ENCODE measurements at places on chromosomes 7 and 10.

DNA sequence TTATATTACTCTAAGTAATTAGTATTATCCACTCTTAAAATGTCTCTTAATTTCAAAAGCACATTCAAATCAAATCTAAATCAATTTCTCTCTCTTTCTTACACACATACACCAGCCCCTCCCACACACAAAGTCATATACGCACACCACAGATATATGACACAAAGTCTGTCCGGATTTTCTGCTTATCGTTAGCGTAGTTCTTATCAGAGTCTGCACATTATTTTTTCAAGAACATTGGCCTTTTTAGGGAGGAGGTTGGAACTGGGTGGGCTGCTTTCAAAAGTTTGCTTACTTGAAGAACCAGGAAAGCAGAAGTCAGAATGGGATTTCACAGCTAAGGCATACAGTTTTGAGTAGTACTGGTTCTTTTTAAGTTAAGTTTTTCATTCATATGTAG, 387.6 kb upstream of the CHRM2 start:
- no peak for DNase-seq

- DNase-seq, result no peak
Observed at GRCh38 chr10:131638049-131638879, 262.5 kb upstream of the PPP2R2D start.

GRCh38 chr7:148773334-148773733, 74.6 kb downstream of the CUL1 start:
- DNase-seq, result no peak

GRCh38 chr10:35432781-35433338, 96.6 kb downstream of the CCNY start:
- DNase-seq, result peak; percentile 43

DNA sequence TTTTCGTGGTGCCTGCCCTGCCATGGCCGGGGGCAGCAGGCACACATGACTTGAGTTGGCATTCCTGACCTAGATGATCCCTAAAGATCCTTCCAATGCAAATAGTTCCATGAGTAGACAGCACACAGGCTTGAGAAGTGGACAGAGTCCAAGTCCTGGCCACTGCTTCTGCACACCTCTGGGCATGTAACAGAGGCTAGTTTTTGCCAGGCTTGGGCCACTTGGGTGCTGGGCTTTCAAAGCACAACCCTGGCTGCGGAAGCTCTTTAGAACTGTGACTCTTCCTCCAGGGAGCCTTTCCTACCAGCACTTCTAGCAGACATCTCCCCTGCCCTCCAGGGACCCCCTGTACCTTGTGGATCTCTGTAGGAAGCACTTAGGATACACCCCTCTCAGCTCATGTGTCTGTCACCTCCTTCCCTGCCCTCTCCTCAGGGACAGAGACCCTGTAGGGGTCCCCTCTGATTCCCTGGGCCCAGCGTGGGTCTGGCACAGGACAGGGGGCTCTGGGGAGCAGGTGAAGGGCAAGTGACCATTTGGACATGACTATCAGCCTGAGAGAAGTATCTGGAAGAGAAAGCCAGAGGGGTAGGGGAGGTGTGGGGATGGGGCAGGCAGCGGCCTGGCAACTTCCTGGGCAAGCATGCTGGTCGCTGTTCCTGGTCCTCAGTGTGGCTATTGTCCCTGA, 36.2 kb downstream of the ZCCHC24 start:
- no peak for DNase-seq

DNA sequence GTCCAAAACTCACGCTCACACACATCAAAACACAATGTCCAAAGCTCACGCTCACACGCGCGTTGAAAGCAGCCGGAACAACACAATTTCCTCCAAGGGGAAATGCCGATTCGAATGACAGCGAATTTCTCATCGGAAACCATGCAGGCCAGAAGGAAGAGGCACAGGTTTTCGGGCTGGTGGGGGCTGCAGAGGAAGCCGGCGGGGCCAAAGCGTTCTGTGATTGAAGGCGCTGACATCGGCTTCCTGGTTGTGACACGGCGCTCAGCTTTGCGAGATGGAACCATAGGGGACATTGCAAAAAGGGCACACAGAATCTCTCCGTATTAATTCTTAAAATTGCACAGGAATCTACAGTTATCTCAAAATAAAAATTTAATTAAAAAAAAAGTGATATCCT, 61.3 kb downstream of the FOXL3 start:
- no peak for DNase-seq

DNA sequence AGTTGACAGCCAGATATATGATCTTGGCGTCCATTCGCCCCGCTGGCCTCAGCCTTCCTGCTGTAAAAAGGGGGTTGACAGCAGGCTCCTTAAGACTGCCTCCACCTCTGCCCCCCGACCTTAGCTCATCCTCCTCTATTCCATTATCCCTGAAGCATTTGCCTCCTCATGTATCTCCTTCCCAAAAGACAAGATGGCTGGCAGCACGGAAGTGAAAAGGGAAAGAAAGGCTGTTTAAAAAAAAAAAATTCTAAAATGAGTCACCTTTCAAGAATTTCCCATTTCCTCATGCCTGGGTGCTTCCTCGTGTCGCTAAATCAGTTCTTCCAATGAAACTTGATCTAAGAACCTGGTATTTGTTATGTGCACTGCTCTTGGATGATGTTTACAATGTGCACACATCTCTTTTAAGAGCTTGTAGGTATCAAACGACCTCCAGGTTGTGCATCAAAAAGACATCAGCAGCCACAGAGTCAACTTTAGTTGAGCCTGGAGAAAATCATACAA, 1.7 kb downstream of the SCRN1 start:
- peak; percentile 89 for DNase-seq

DNA sequence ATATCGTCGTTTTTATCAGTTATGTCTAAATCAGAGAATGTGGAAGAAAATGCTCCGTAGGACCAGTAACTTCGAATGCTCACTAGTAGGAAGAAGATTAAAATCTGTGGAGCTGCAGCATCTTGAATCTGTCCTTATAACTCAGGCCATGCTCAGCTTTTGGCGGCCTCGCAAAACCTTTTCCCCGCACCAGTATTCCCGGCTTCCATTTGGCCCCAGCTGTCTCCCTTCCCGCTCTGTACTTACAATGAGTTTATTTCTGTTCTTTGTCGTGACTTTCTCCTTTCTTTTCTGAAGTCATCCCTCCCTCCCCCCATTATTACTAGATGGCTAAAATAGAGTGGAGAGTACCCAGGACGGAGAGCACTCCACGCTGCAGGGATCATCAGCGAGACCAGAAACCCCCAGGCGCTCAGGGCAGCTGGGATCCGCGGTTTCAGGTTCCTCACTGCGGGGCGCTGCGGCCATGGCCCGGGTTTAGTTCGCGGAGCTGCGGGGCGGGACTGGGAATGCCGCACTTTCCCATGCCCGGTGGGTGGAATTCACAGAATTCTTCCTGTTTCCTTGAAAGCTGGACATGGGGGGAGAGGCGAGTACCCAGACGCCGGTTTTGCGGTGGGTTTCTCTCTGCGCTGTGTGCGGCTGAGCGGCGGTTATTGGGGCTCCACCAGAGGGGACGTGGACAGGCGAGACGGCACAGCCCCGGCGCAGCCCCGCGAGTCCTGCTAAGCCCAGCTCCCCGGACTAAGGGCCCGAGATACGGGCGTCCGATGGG, 183.5 kb downstream of the POM121L12 start:
- DNase-seq, result no peak

GRCh38 chr10:68172324-68172723, 59.6 kb downstream of the ATOH7 start:
- no peak for DNase-seq

- no peak for DNase-seq
Observed at GRCh38 chr7:3386423-3387190, 85.6 kb downstream of the SDK1 start.

GRCh38 chr7:135684136-135684535, 21.8 kb downstream of the STMP1 start:
- DNase-seq, result peak; percentile 65

DNA sequence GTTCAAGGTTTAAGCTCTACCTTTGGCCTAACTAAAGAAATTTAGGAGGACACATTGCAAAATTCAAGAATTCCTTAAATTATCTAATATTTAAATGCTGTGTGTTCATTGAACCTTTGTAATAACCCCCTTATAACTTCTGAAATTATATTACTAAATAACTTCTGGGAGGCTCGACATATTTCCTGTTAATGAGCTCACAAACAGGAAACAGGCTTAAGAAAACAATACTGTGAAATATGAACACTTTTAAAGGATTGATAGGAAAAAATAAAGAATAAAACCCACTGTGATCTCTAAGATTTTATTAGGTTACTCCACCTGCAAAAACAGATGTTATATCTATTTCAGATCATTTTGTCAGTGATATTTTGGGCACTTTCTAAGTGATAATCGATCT, 74.1 kb downstream of the FOXP2 start:
- DNase-seq, result no peak

- peak; percentile 88 for DNase-seq
Observed at GRCh38 chr7:41029072-41029499, 673.8 kb downstream of the INHBA start.

GRCh38 chr7:14125998-14126397, 136.5 kb upstream of the ETV1 start:
- no peak for DNase-seq

- no peak for DNase-seq
Observed at GRCh38 chr7:97865104-97865503, 7.1 kb downstream of the ASNS start.

DNA sequence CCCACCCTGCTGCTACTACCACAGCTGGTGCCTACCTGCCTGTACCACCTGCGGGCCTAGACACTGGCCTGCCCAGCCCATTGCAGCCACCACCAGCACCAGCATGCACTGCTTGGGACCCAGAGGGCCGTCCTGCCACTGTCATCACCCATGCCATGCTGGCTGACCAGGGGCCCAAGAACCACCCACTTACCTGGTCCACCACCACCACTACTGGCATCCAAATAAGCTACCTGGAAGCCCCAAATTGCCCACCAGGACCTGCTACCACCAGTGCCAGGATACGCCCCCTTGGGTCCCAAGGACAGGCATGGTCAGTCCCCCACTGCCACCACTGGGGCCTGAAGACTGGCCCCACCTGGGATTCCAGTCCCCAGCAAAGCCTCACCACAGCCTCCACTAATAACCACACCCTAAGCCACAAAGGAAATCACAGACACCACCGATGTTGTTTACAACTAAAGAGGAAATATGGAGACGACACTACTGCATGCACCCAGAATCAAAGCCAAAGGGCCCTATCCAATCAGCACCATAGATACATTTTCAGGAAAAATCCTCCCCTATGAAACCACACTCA, 70.5 kb upstream of the DIP2C start:
- DNase-seq, result no peak

DNA sequence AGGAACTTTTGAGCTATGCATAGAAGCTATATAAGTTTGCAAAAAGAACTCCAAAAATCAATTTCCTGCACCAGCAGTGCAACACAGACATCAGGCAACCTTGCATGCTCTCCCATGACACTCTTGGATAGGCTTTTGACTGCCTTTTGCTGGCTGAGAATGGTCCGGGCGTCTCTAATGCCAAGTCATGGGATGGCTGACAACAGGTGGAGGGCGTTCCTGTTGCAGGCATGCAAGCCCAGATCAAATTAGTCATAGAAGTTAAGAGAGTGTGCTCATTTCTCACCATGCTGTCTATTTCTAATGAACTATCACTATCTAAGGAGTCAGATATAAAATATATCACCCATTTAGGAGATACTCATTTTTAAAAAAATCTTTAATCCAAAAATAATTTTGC, 8.4 kb downstream of the PLCE1 start:
- no peak for DNase-seq

GRCh38 chr10:123995461-123996131, 97.8 kb downstream of the CHST15 start:
- peak; percentile 96 for DNase-seq

DNA sequence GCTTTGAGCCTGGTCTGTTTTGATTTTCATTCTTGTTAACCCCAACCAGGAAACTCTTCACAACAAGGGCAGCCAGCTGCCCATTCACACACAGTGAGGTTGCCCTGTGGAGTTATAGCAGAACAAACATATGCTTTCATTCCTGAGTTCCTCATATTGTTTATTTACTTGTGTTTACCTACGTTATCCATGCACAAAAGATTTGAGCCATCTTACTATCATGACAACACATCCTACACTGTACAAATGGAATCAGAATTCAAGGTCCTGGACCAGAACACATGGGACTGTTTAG, 21.7 kb upstream of the BMPER start:
- DNase-seq, result no peak

DNA sequence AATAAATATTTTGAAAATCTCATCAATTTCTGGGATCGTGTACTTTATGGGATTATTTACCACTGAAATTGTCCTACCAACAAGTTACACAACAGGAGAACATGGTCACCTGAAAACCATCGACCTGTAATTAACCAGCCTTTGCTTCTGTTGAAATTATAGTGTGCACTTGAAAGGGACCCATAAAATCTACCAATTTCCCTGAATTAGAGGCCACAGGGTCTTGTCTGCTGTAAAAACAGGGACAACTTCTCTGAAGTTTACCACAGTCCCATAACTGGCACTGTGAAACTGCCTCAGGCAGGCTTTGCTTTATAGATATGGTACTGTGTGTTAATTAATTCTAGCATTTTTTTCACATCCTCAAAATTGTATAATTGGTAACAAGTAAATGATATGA, 37.7 kb downstream of the RAB19 start:
- DNase-seq, result no peak

GRCh38 chr10:74510594-74510993, 315.8 kb upstream of the KAT6B start:
- no peak for DNase-seq
